Activated naive CD4-positive, alpha-beta T cell (primary cell): ENCODE measurements at places on chromosomes 7 and 10.
A peak's percentile ranks its signal among the peaks of the same experiment; 100 is the strongest.

DNA sequence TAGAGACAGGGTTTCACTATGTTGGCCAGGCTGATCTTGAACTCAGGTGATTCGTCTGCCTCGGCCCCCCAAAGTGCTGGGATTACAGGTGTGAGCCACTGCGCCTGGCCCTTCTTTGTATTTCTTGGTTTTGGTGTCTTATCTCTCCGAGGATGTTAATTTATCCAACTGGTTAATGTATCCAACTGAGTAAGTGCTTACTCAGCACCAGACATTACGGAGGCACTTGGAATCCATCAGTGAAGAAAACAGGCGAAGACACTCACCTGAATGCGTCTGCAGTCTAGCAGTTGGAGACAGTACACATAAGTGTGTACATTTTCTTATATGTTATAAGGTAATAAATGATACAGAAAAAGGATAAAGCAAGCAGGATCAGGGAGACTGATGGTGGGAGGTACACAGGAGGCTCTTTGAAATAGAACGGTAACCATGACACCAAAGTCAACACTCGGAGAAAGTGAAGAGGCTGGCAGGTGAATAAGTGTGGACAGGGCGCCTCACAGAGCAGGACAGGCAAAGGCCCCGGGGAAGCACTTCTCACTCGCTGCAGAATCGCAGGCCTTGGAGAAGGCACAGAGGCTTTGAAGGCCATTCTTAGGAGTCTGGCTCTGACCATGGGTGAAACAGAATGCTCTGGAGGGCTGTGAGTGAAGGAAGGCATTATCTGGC is 73.1 kb downstream of the LANCL2 start:
- no peak for DNase-seq

DNA sequence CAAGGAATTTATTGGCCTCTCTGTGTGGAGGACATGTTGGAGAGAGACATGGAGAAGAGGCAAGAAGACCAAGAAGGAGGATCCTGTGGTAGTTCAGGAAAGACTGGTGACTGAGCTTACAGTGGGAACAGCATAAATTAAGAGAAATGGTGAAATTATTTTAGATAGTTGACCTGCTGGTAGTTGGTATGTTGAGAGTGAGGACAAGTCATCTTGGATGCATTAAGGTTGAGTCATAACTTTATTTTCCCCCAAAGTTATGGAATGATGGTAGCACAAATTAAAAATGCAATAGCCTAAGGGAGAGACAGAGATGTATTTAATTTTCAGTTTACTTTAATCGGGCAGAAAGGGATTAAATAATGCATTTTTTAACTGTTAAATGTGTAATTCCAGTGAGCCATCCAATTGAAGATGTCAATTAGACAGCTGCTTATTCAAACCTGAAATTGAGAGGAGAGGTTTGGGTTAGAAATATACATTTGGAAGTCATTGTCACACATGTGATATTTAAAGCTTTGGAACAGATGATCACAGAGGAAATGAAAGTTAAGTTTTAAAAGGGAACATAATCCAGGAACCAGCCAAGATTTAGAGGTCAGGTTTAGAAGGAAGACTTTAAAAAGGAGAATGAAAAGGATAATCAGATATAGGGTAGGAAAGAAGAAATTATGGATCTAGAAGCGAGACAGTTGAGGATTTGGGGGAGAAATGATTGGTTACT is 80.6 kb downstream of the DGKB start:
- DNase-seq = no peak

DNA sequence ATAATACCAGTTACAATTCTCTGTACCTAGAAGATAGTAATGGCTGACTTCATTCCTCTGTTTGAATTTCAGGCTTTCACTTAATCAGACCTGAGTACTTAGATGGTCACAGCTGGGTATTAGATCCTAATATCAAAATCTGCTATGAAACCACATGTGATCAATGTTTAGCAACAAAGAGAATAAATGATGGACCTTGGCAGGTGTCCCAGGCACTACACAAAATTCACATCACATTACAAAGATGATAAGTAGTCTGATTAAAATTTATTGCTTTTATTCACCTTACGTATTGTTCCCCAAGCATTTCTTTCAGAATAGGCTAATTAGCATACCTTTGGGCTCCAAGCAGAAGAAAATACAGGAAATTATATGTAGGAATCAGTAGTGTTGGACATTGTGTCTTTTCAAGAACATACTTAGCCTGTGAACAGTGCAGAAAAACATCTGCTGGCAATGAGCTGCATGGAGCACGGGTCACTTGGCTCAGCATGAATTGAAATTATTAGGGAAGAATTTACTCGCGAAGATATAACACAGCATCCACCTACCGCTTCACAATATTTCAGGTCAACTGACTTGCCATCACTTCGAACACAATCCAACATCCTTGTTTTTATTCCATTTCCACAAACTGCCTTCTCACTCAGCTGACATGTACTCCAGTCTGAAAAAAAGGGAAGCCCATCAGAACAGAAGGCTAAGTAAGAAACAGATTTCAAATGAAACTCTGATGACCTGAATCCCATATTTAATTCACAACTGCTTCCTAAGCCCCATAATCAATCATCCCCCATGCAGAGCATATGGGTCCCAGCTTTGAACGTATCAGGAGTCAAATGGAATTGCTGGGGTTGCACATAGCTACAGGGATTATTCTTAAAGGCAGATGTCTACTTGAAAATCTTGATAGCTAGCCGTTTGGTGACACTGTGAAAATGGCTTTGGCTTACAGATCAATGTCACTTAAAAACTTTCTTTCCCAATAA is 421.0 kb downstream of the THSD7A start:
- no peak for DNase-seq

DNA sequence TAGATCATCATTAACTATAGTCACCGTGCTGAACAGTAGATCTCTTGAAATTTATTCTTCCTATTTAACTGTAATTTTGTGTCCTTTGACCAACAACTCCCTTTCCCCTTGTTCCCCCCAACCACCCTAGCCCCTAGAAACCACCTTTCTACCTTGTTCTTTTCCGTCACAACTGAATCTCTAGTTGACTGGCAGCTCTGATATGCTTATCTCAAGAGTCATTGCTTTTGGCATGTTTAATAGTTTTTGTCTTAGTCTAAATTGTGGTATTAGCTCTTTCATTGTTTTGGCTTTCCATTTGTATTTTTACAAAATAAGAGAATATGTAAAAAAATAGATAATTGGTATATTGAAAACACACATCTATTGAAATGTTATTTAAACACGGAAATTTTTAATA is 1.8 kb downstream of the GNAT3 start:
- no peak for DNase-seq

DNA sequence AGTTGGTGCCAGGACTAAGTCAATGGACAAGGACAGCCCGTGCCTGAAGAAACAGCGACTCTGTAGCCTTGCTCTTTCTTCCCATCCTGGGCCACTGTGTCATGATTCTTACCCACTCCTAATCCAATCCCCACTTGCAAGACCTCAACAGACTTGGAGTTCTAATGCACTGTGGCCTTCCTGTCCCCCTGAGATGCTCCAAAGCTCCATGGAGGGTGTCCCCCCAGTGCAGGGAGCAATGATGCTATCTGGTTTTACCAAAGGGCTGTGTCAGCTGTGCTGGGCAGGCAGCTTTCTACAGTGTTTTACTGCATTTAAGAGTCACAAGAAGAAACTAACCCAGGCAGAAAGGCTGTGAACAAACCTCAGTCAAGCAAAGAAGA is 108.1 kb downstream of the PRKAG2 start:
- no peak for DNase-seq

DNA sequence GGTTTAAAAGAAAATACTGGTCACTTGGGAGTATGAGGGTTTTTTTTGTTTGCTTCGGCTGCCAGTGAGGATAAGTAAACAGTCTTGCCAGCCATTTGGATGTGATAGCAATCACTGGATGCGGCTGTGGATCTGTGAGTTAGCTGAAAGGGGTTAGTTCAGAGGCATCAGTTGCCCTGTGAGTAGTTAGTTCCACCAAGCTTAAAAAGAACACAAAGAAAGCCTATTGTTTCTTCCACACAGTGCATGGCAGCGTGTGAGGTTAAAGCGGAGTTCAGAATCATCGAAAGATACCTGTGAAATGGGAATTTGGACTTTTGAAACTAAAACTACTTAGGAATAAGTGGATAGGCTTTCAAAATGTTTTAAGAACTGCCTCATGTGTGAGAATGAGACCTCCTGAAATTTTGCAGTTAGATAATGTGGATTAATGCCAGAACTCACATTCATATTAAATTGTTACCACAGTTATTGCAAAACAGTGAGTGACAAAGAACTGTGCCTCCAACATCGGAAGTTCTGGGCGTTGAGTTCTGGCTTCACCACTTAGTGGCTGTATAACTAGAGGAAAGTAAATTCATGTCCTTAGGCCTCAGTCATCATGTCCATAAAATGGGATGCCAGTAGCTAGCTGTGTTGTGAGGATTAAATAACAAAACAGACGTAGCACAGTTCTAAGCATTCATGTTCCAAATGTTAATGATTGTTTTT is 31.3 kb downstream of the KIAA1217 start:
- no peak for DNase-seq

- DNase-seq = no peak
These were observed 84.6 kb upstream of the PDLIM1 start for GRCh38 chr10:95375418-95375817.

DNA sequence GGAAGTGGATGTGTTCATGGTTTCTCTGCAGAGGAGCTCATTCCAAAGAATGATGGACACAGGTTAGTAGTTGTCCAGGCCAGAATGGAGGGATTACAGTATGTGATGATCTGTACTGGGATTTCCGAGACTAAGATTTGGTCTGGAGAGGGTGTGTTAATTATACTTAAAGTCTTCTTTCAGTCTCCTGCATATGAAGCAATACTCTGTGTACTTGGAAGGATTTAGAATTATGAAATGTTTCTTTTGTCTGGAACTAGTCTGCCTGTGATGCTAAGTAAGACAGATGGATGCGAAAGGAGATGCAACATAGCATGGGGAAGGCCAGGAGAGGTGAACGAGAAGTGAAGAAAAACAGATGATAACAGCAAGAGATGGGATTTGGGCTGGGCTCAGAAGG is 305.1 kb upstream of the LYZL1 start:
- no peak for DNase-seq

DNA sequence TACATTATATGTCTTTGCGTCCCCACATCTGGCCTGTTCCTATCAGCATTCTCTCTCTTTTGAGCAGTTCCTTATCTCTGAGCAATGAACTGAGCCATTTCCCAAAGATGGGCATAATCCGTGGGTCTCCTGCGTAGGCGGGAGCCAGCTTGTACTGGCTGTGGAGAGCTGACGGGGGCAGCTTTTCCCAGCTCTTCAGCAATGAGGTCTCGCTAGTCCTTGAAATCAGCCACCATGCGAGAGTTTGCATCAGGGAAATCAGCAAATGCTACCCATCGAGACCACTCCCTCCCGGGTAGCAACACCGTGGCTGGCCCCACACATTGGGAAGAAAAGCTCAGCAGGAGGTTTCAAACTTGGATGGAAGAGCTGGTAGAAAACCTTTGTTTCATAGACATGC is 51.9 kb upstream of the FAM180A start:
- no peak for DNase-seq

- no peak for DNase-seq
These were observed 47.3 kb downstream of the CHST3 start for GRCh38 chr10:72011468-72011867.

GRCh38 chr7:4208086-4208485 is 474.0 kb upstream of the FOXK1 start:
- no peak for DNase-seq

DNA sequence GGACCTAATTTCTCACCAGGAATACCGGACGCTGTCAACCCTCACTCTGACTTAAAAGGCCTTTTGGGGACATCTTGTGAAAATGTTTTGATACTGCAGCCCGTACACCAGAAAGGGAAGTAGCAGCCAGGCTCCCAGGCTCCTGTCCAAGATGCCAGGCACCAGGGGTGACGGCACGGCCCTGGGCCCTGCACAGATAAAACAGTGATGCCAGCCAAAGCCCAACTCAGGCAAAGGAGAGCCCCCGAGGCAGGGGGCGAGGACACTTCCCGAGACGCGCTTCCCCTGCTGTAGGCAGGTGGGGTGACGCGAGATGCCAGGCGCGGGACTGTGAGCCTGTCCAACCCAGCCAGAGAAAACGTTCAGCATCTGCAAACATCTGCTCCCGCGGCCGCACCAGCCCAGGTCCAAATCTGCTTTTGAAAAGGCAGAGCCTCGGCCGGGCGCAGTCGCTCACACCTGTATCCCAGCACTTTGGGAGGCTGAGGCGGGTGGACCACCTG is 15.7 kb downstream of the ZFAND2A start:
- DNase-seq = no peak

- DNase-seq = no peak
These were observed 172.4 kb upstream of the ZNF32 start for GRCh38 chr10:43821103-43821502.

DNA sequence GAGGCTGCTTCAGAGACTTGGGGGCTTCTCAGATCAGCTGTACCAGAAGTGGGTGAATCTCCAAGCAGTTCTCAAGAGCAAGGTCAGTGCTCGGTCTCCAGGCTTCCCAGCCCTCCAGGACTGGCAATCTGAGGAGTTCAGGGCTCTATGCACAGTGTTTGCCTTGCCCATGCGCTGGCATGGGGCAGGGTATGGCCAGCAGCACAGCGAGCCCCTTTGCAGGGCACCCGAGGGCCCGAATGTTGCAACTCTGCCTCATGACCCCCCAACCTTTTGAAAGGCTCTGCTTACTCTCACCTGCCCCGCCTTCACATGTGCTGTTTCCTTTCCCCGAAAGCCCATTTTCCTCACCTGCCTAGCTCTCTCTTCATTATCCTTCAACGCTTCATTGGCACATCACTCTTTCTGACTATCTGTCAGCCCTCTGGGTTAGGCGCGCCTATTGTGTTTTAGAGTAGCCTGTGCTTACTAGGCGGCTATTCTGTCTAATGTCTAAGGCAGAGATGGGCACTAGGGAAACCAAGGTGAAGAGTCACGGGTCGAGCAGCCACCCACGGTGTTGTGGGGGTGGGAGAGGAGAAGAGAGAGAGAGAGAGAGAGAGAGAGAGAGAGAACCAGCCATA is 83.6 kb downstream of the WDFY4 start:
- DNase-seq = no peak

GRCh38 chr10:110208614-110209453 is 1.4 kb downstream of the MXI1 start:
- DNase-seq = peak; percentile 21

GRCh38 chr10:9052767-9053166 is 998.3 kb downstream of the GATA3 start:
- no peak for DNase-seq

GRCh38 chr10:70985824-70986622 is 97.7 kb upstream of the PCBD1 start:
- no peak for DNase-seq

DNA sequence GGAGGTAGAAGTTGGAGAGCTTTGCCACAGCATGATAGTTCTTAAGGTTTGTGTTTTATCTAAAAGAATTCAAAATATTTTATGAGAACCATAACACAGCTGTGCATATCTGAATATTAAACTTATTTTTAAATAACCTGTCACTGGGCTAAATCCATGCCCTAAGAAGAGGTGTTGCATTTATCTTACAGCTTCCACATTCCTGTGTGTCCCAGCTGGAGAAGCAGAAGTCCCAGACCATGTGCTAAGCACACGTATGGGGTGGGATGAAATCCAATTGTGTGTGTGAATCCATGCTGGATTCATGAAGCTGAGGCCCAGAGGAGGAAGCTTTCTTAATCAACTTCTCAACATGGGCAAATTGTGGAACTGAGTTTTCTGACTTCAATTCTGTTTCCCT is 121.5 kb downstream of the PKD1L1 start:
- no peak for DNase-seq
